ENCODE measurements at places on chromosomes 13 and 19.

DNA sequence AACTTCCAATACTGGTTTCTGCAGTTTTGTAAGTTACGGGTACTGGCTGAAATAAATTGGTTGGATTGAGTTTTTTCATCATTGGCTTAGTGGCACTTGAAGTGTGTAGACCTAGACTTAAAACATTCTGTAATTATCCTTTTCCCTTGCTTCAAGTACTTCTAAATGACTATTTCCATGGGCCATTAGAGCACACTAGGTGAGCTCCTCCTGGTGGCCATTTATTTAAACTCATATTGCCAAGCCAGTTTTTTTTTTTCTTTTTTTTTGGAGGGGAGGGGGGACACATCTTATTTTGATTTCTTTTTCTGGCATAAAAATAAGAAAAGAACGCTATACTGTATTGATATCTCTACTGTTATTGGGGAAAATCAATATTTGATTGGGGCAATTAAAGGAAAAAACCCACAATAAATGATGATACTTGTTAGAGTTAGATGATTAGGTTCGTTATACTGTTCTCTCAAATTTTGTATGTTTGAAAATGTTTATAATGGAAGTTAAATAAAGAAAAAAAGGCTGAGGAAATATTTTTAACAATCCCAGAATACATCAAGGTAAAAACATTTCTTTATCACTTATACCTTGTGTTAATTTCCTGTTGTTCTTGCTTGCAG is 82.9 kb downstream of the PDS5B start:
- DNase-seq, result peak; percentile 29

DNA sequence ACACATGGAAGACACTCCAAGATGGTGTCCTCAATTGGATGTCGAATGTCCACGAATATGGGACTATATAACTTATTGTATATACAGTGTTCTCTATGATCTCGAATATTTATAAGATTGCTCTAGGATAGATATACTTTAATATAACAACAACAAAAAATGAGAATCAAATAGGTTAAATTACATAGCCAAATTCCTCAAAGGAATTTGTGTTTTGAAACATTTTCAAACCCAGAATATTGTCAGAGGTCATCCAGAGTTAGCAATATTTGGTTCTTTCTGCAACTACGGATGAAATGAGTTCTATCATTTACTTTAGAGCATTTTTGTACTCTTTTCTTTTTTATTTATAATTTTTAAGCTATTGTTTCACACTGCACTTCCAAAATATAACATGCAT is 857.8 kb downstream of the GPC5 start:
- DNase-seq, result no peak

GRCh38 chr19:30686176-30686820 is 314.1 kb downstream of the ZNF536 start:
- DNase-seq, result no peak

GRCh38 chr13:28750187-28751045 is 31.6 kb upstream of the SLC46A3 start:
- no peak for DNase-seq

- DNase-seq, result no peak
Observed at GRCh38 chr19:8641908-8642547, 11.6 kb downstream of the NFILZ start.

DNA sequence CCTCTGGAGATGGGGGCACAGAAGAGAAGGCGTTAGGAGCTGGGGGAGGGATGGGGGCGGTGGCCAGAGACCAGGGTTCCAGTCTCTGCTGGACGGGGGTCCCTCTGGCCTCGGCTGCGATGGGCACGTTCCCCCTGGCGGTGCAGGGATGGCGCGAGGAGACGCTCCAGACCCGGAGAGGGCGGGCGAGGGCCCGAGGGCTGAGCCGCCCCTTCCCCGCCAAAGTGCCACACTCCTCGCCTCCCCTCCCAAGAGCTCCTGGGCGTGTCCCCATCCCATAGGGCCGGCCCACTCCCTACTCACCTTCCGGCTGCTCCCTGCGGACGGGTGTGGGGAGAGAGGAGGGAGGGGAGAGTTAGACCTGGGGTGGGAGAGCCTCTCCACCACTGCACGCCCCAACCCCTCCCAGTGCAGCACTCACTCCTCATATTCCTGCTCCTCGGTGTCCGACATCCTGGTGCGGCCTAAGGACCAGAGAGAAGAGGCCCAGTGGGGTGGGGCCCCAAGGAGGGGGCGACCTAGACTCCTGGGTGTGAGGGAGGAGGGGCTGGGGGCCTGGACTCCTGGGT is 2.2 kb downstream of the TNNT1 start:
- peak; percentile 97 for DNase-seq

DNA sequence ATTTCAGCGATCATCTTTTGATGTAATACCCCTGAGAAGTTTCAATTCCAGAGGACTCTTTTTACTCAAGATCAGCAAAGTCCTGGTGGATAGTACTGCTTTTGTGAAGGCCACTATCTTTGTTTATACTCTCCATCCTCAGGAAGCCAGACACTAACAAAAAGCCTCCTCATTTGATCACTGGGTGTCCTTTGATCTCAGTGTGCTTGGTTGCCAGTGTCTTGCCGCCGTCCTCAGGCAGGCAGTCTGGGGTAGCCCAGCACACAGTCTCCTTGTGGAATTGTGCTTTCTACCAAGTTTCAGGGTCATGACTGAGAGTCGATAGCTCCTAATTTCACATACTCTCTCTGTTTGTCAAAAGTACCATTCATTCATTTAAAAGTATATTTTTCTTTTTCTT is 762.2 kb downstream of the EFNB2 start:
- DNase-seq, result no peak

- DNase-seq, result no peak
Observed at GRCh38 chr13:83633746-83634145, 248.5 kb downstream of the SLITRK1 start.

DNA sequence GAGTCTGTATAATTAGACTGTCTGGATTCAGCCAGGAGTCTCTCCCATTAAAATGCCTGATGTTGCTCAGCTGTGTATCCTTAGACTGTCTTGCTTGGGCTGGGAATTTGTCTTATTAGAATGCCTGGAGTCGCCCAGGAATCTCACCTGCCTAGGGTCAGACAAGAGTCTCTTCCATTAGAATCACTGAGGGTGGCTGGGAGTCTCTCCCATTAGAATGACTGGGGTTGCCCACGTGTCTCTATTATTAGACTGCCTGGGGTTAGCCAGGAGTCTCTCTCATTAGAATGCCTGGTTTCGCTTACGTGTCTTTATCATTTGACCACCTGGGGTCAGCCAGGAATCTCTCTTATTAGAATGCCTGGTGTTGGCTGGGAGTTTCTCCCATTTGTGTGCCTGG is 1450.0 kb downstream of the UQCRFS1 start:
- no peak for DNase-seq

GRCh38 chr13:44974056-44974793 is 15.0 kb downstream of the NUFIP1 start:
- no peak for DNase-seq

- no peak for DNase-seq
Observed at GRCh38 chr19:36771261-36772231, 1.1 kb downstream of the ZNF850 start.

DNA sequence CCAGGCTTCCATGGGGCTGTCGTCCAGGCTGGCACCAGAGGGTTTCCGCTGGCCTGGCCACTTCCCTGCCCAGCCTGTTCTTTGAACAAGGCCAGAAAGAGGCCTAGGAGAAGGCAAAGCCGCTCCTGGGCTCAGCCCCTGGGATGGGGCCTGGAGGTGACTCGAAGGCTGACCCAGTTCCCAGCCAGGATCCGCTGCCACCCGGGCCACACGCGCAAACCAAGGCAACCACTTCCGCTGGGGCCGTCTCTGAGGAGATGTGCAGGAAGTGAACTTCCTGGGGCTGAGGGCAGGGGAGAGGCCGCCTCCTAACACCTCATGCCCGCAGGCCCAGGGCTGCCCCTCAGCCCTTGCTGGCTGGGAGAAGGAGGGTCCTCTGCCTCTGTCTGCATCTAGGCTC is 15.2 kb downstream of the PLEKHF1 start:
- no peak for DNase-seq

DNA sequence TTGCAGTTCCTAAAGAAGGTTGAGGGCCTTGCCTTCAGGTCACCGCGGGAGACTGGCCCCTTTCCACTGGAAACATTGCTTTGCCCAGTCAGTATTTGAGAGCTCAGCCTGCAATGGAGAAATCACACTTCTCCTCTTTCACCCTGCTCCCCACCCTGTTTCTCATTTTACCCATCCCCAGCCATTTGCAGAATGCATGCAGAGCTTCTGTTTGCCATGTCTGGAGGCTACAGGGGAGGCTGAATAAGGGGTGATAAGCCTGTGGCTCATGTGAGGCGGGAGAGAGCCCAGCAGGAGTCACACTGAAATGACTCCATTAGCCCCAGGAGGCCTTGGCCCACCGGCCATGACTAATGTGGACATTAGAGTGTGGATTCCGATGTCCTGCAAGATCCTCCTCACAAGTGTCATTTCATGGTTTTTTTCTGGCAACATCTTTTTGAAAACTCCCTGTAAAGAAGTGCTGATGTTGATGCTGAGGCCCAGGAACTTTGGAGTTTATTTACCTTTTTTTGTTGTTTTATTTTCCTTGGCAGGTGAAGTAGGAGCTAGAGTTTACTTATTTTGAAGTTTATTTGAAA is 6.3 kb downstream of the SPINT2 start:
- DNase-seq, result peak; percentile 88

GRCh38 chr13:32222046-32222676 is 93.0 kb downstream of the ZAR1L start:
- no peak for DNase-seq

DNA sequence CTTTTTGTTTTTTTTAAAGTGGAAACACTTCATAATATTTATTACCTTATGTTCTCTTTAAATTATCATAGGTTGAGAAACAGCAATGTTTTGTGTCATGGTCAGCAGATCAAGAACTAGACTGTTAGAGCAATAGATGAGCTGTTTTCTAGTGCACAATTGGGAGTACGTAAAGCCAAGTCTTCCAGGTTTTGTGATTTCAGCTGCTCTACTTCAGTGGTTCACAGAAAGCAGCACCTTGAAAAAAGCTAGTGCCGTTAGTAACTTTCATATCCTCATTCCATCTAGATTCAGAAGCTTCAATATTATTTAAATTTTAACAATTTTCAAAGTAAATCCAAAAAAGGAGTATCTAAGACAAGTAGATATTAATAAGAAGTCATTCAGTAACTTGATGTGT is 1.9 kb downstream of the GPR18 start:
- no peak for DNase-seq

DNA sequence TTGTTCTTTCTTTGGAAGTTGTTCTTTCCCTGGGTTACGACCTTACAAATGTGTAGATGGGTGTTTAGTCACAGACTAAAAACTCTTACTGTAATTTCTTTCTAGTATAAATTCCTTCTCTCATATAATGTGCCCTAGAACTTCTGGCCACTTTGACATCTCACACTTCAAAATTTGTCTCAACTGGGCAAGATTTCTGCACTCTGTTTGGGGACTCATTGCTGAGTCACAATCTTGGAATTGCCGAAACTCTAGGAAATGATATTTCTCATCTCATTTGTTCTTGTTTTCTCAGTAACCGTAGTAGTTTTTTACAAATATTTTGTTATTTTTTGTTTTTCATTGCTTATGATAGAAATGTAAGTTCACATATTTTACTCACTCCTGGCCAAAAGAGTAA is 2523.2 kb upstream of the PCDH20 start:
- DNase-seq, result no peak

DNA sequence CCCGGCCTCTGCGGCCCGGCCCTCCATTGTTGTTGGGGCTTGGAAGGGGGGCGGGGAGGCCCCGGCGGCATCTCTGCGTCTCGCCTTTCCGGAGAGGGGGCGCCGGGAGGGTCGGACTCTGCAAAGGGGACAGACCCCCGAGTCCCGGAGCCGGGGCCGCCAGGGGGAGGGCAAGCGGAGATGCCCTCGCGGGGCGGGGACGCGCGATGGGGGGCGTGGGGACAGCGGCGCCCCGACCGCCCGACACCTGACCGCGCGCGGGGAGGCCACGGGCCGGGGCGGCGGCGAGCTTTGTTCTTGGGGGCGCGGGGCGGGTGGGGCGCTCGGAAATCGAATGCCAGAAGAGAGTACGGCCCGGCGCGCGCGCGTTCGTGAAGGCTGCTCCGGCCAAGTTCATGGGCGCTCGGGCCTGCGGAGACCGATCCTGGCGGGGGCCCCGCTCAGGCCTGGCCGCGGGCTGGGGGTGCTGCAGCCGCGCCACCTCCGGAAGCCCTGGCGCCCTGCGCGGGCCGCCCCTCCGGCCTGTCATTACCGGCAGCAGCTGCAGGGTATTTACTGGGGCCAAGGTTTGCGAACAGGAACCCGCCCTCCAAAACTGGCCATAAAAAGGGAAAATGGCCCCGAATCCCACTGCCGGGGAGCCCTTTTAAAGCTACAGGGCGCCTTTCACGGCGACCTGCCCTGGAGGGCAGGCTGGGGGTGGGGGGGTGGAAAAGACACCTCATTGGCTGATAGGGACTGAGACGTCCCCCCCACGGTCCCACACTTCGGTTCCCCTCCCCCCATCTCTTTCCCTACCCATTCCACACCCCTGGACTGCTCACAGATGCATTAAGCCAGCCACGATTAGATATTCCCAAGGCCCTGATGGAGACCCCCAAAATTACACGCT is 11.1 kb upstream of the NANOS3 start:
- DNase-seq, result no peak

- DNase-seq, result no peak
Observed at GRCh38 chr13:85896516-85897450, 97.6 kb upstream of the SLITRK6 start.

DNA sequence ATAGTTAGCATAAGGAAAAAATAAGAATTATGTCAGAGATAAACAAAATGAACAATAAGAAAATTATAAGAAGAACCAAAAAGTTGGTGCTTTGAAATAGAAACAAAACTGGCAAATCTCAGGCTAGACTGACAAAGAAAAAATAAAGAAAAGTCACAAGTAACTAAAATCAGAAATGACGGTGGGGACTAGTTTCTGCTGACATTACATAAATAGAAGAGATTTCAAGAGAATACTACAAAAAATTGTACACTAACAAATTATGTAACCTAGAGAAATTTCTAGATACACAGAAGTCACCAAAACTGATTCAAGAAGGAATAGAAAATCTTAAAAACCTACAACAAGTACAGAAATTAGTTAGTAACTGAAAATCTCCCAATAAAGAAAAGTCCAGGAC is 355.6 kb upstream of the SGCG start:
- DNase-seq, result no peak

DNA sequence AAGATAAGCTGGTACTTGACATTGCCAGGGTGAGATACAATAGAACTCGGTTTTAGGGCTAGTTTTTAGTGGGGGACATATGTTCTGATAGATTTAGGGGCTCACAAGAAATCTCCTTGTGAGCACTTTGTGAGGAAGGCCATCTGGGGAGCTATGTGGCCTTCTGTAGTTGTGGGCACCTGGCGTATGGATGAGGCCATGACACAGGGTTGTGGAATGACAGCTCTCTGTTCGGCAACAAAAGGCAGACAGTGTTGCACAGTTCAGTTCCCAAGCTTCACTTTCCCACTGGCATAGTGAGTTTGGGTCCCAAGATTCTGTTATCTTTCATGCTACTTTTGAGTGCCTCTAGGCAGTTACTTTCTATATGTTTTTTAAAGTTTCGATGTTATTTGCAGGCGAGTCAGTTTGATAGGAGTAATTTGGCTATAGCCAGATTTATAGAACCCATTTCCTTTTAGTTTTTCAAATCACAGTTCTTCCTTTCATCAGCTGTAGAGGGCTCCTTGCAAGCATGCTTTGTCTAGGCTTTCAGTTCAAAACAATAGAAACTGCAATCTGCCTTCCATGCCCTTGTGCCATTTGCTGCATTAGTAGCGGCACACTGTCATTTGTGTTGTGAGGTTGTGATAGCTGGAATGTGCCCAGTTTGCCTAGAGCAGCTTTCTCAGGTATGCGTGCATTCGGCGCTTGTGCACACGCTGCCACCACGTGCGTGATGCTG is 70.6 kb upstream of the TEX29 start:
- DNase-seq, result no peak

Data from NCI-H2227 treated with DMSO at 0.1 percent for 48 hours (cell line).